ENCODE measurements at places on chromosomes 5 and 9.

GRCh38 chr5:169706071-169706470, 69.0 kb downstream of the DOCK2 start:
- no peak for DNase-seq

- peak; percentile 30 for DNase-seq
These were observed 93.6 kb downstream of the NR3C1 start for GRCh38 chr5:143309661-143310431.

GRCh38 chr5:2557435-2557834, 194.0 kb downstream of the IRX2 start:
- no peak for DNase-seq

DNA sequence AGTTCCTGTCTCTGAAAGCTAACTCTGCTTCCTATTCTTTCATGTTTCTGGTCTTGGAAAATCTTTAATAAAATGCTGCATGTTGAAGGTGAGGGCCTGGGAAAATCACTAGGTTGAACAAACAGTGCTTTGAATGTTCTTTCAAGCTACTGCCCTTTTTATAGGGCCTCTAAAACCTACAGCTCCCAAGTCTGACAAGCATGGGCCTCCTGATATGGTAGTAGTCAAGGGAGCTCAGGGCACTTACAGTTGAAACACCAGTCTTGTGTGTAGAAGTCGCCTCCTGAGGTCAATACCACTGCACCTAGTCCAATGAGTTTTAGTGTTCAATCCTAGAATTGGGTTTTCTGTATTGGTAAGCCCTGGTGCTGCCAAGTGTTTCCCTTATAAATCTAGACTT, 20.5 kb downstream of the VLDLR start:
- no peak for DNase-seq

DNA sequence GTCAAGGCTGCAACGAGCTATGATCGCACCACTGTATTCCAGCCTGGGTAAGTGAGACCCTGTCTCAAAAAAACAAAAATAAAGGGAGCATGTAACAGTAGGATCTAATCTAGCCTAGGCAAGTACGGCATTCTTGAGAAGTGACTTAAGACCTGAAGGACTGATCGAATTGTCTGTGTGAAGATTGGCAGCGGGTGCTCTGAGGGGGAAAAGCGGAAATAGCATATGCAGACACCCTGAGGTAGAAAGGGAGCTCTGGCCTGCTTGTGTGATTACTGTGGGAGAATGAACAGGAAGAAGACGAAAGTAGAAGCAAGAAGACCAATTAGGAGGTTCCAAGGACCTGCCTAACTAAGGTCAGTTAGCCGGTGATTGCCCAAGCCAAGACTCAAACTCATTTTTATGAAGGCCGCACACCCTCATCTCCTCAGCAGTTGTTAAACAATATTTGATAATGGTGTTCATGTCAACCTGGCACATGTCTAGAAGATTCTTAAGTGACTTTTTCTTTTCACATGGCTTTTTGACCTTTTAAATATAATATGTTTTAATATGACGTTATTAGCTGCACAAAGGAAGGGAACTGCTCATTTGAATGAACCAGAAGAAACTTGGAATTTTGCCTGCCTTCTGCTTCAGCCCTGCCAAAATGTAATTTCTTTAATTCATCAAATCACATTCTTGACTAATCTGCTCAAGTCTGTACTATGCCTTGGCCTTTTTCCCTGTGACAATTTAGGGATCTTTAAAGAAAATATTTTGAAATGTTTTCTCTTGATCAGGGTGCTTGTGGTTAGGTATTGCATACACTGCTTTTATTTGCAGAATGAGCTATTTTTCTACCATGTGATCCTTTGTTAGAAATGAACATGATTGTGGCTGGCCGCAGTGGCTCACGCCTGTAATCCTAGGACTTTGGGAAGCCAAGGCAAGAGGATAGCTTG, 289.2 kb upstream of the DMRT1 start:
- no peak for DNase-seq

DNA sequence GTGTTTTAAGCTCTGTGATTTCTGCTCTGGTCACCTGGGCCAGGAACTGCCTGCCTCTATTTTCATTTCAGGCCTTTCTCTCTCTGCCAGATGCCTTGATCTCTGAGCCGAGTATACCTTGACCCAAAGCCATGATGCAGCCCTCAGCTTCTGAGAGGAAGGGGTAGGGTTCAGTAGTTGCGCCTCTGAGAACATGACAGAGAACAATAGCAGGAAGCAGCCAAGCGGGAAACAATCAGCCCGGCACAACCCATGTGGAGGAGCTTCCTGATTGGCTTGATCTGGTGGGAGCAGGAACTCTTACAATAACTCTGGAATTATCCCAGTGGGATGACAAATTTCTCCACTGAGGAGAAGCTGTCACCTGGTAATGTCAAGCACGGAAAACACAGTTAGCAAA, 127.4 kb downstream of the PALM2AKAP2 start:
- no peak for DNase-seq

- DNase-seq, result no peak
These were observed 31.5 kb downstream of the LNPEP start for GRCh38 chr5:96967400-96967799.

- no peak for DNase-seq
These were observed 181.2 kb downstream of the SLC12A2 start for GRCh38 chr5:128264564-128265360.

DNA sequence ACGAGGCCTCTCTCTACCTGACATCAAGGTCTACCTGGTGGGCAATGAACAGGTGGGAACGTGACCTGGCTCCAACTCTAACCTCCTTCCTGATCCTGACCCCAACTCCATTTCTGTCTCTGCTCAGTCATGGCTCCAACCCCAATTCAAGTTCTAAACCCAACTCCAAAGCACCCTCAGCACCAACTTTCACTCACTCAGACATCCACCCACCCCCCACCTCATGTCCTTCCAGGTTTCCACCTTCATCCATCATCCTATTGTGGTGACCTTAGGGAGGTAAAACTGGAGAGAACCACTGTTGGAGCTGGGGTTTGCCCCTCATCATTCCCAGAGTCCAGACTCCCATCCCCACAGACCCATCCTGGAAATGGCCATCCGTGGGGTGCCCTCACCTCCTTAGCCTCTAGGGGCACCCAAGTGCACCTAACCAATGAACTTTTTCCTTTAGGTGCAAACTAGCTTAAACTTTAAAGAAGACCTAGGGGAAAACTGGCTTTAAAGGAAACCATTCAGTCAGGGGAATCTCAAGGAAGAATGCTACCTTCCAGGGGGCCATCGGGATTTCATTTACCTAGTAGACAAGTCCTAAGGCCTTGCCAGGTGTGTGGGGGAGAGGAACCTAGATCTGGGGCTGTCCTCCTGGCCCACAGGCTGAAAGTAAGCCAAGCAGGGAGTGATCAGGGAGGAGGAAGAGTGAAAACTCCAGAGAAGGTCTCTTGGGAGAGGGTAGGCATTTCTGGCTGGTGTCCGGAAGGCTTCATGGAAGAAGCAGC, 11.3 kb downstream of the RGS14 start:
- DNase-seq, result peak; percentile 9

DNA sequence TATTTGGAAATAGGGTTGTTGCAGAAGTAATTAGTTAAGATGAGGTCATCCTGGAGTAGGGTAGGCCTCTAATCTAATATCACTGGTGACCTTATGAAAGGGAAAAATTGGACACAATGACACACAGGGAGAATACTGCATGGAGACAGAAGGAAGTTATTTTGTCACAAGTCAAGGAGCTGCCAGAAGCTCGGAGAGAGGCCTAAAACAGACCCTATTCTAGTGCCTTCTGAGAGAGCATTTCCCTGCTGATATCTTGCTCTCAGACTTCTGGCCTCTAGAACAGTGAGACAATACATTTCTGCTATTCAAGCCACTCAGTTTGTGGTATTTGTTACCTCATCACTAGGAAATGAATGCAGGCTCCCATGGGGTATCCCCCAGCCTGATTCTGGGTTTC, 332.9 kb downstream of the CSNK1G3 start:
- DNase-seq, result no peak

- no peak for DNase-seq
These were observed 35.9 kb upstream of the GAS1 start for GRCh38 chr9:86983249-86983619.

DNA sequence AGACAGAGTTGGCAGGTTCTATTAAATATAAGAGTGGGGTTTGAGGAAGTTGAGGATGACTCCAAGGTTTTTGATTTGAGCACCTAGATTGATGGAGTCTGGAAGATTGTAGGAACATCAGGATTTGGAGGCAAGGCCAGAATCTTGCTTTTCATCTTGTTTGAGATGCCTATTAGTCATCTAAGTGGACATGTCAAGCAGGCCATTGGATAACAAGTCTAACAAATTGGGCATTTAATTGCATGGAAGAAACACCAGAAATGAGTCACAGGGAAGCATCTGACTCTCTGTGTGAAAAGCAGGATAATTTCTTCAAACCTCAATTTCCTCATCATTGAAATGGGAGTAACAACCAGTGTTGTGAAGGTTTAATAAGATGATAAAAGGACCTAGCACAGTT, 53.3 kb upstream of the ARL15 start:
- DNase-seq, result no peak

GRCh38 chr5:73499187-73499586, 945 bp downstream of the BTF3 start:
- no peak for DNase-seq

DNA sequence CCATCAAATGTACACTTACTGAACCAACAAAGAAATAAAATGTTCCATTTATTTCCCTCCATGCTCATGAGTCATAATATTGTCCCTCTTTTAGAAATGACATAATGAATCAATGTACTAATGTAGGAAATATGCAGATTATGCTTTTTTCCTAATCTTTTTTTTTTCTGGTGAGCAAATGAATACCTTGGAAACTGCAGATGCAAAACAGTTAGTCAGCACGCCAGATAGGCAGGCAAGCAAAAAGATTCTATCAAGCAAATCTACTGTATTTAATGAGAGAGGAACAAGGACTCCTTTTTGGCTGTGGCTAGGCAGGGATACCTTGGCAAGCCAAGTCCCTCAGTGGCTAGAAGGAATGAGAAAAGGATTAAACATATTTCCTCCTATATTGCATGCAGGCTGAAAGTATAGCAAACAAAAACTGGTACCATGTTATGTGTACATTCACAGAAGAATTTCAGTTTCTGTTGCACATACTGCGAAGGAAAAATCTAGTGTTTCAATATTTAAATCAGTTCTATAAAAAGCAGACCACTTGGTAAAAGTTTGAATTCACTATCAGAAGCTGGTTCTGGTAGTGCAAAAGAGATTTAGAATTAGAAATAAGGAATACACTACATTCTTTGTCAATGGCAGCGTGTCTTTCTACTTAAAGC, 605.4 kb downstream of the TLE1 start:
- DNase-seq, result no peak
